ENCODE measurements at places on chromosomes 7 and 10.

DNA sequence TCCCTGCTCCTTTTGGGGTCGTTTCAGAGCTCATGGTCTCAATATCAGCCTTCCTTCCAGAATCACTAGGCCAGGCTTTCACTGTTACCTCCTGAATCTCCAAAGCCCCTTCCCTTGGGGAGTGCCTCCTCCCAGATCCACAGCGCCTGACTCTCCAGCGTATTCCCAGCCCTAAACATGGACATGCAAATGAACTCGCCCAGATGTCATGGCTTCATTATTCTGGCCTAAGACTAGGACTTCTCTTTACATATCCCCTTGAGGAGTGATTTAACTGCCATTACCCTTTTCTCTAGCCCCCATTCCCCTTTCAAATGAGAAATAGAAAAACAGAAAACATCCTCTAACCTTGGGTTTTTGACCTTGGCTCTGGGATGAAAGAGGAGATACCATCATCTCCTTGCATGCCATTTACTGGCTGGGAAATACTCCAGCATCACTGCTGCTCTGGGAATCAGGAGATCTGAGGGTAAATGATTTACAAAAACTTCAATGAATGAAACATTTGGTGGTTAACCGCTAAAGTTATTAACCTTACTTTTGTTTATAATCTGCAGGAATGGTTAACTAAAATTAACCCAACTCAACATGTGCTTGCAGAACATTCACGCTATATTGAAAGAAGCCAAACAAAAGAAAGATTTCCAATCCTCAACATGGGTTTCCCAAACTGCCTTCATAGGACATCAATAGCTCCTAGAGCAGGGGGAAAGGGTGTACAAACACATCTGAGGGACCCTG, 37.0 kb downstream of the FAM171A1 start:
- no peak for DNase-seq

- peak; percentile 69 for DNase-seq
These were observed 37.3 kb downstream of the ZCCHC24 start for GRCh38 chr10:79407811-79408795.

GRCh38 chr7:100157334-100158228, 942 bp downstream of the TRAPPC14 start:
- DNase-seq: peak; percentile 54

GRCh38 chr7:140242057-140243031, 65.6 kb upstream of the KDM7A start:
- no peak for DNase-seq

- DNase-seq: no peak
These were observed 9.9 kb upstream of the GNAT3 start for GRCh38 chr7:80521809-80522208.

- no peak for DNase-seq
These were observed 92.1 kb downstream of the SIRT1 start for GRCh38 chr10:67976292-67977245.

DNA sequence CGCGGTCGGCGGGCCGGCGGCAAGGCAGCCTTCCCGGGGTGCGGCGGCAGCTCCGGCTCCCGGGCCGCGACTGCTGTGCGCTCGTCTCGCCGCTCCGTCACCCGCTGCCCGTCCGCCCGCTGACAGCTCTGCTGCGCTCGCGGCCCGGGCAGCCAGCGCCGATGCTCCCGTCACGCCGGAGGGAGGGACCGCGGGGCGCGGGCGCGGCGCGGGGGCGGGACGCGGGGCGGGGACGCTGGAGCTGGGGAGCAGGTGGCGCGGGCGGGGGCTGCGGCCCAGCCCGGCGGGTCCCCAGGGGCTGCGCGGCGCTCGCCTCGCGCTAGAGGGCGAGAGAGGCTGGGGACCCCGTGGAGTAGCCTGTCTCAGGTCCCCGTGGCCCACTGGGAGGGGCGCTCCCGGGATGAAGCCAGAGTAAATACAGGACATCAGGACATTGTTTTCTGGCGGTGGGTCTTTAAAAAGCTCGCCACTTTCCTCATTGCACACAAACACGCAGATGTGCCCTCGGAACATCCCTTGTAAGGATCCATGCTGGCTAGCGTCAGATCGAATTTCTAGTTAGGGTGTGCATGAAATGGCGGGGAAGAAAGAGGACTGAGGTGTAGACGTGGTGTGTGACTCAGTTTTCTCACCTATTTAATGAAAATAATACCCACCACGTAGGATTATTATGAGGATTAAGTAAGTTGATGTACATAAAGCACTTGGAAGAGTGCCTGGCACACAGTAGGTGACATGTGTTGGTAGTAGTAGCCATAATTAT, at the start of gene ELAPOR2:
TSS of gene ELAPOR2 (minus strand) at position 130 of the 763 bp plus-strand sequence. CDS start 141 bp downstream, outside the sequence.
- peak; percentile 85 for DNase-seq

DNA sequence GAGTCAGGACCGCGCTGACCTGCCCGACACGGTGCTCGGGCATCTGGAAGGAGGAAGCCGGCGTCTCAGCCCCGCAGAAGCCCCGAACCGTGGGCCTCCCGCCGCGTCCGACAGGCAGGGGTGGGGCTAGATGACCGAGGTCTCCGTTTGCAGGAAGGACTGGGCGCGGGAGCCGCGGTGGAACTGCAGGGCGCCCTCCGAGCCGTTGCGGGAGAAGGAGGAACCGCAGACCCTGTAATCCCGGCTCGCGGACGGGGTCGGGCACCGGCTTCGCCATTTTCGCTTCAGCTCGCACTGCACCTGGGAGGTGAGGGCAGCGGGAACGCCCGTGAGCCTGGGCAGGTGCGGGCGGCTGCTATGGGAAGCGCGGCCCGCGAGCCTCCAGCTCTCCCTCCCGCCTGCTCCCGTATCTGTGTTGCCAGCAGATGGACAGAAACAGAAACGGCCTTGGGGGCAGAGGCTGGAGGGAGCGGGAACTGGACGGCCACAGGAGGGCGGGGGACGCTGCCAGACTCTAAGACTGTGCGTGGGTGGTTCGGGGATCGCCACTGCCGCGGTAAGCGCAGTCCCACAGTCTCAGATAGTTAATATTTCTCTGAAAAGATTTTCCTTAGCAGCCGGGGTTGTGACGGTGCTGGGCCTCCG, 114.1 kb downstream of the VIPR2 start:
- DNase-seq: peak; percentile 64

- no peak for DNase-seq
These were observed 771.4 kb downstream of the LRMDA start for GRCh38 chr10:76202777-76203176.

- no peak for DNase-seq
These were observed 414.7 kb upstream of the NRP1 start for GRCh38 chr10:33749067-33749735.

- DNase-seq: no peak
These were observed 75.1 kb upstream of the INSIG1 start for GRCh38 chr7:155222573-155222972.

GRCh38 chr7:143279186-143280098, 5.3 kb upstream of the TMEM139 start:
- peak; percentile 20 for DNase-seq

DNA sequence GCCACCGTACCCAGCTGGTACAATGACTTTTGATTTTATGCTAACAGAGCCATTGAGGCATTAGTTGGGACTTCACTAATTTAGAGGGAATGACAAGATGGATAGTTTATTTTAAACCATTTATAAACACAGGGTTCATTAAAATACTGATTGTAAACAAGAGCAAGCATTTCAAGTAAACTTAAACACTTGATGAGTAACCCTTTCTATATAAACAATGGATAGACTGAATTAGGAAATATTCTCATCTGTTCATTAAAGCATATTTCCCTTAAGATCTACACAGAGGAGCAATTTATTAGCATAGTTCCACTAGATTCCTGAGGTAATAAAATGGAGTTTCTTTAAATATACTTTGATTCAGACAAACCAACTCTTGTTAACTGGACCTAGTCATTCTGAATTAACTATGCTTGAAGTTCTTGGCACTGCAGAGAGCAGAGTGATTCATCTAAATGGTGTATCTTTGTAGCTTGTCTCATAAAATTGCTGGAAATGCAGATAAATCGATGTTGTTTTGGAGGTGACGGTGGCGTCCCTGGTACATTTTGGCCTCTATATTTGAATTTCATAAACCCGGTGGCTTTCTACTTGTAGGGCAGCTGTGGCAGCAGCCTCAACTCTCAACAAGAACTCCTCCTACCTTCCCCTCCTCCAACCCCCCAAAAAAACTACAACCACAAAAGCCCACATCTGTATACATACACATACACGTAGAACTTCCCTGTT, 15.4 kb upstream of the VDAC2 start:
- no peak for DNase-seq

DNA sequence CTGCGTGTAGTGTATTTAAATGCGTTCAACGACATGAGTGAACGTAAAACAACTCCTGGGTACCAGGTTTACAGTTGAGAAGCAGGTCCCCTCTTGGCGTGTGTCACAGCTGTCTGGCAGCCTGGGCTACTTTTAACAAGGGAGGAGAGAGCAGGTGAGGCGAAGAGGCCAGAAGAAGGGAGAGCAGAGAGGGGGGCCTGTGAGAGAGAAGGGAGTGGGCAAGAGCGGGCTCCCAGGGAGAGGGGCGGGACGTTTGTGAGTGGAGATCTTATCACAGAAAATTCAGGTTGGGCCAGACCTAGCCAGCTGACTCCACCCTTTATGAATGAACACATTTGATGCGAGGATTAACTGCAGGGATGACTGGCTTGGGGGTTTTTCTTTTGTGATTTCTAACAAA, 154.0 kb downstream of the CAMK1D start:
- DNase-seq: no peak

- DNase-seq: no peak
These were observed 120.0 kb upstream of the PRKCQ start for GRCh38 chr10:6700066-6700465.

GRCh38 chr10:96684826-96685225, 35.5 kb downstream of the PIK3AP1 start:
- DNase-seq: no peak

DNA sequence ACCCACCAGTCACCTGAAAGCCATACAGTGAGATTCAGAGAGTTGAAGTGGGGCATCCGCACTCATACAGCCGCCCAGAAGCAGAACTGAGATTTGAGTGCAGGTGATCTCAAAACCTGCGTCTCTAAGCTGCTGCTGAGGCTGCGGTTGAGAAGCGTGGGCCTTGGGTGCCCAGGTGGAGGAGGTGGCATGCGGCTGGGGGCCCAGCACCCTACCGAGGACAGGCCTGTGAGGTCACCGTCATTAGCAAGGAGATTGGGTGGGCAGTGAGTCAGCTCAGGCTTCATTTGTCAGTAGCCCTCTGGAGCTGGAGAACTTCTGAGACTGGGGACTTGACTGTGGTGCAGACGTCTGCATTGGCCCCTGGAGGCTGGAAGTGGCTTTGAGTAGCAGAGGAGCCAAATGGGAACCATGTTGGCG, 29.8 kb downstream of the ZMIZ1 start:
- peak; percentile 56 for DNase-seq

DNA sequence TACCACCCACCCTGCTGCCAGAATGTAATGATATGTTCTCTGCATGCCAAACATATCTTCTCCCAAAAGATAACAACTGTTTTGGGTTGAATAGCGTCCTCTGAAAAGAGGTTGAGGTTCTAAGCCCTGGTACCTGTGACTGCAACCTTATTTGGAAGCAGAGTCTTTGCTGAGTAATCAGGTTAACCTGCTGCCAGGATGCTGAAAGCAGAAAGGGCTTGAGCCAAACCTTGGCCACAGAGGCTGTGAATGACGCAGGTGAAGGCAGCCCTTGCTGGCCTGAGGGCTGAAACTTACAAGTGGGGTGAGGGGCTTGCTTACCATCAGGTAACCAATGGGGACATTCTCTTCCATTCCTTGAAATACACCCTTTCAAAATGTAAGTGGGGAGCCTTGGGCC, 151.8 kb upstream of the RHEB start:
- DNase-seq: no peak

DNA sequence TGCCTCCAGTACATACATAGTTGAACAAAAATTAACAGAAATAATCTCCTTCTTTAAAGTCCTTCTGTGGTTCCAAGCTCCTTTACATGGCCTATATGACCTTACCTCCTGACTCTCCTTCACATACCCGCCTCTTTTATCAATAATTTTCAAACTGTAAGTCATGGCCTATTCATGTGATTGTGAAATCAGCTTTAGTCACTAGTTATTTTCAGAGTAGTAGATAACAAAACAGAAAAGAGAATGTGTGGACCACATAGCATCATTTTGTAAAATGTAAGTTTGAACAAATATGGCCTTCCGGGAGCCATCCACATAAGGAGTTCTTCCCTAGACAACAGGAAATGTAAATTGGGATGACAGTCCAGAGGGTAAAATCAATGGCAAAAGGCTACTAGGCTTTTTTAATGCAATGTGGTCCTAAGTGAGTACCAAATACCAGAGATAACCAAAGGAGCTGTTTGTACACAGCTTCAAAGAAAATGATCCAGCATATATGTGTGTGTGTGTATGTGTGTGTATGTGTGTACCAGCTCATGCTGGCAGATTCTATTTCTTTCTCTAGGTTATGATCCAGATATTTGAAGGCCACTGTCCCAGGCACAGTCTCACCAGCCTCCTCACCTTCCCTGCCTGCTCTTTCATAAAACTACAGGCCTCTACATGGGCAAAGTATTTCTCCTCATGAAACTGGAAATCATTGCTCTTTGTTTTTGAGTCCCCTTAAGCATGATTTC, 12.3 kb upstream of the FAM133B start:
- DNase-seq: no peak

DNA sequence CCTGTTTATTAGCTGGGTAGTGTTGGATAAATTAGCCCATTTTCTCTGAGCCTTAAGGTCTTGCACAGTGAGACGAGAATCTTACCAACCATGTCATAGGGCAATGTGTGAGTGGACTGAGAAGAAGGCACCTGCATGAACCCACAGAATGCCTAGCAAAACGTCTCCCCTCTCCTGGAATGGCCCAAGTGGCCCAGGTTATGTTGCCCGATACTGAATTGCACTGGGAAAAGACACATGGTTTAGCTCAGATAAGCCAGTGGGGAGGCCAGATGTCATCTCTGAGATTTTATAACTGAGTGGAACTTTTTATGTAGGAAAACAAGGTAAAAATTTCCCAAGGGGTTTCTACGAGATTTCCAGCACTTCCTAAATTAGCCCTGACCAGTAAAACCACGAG, 104.7 kb upstream of the IKZF1 start:
- DNase-seq: no peak

Data from Daoy (cell line).